ENCODE measurements at places on chromosomes 2 and 18.

GRCh38 chr2:84065857-84066256, 393.2 kb downstream of the SUCLG1 start:
- no peak for DNase-seq

- DNase-seq: no peak
Measured at GRCh38 chr2:218217360-218218267, 625 bp downstream of the ARPC2 start.

GRCh38 chr2:33552758-33553461, 46.2 kb downstream of the FAM98A start:
- DNase-seq: no peak

- DNase-seq: no peak
Measured at GRCh38 chr2:46197672-46198071, 99.5 kb upstream of the EPAS1 start.

GRCh38 chr2:57075226-57075625, 891.4 kb downstream of the CCDC85A start:
- no peak for DNase-seq

DNA sequence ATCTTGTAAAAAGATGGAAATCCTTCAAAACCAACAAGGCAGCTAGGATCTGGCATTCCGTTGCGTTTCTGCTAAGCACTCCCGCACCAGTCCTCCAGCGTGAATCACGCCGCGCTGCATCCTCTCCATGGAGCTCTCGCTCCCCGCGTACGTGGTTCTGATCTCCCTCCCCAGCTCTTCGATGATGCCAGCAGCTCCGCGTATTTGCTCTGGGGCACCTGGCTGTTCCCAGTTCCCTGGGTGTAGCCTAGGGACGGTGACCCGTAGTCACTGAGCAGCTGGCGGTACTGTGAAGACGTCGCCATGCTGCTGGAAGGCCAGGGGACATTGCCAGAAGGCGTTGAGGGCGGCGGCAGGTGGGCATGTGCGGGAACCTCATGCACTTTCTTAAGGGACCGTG, 407.5 kb downstream of the RNF144A start:
- no peak for DNase-seq

- DNase-seq: no peak
Measured at GRCh38 chr18:8945514-8945913, 157.0 kb upstream of the NDUFV2 start.

GRCh38 chr2:158181171-158181570, 79.5 kb downstream of the UPP2 start:
- no peak for DNase-seq

GRCh38 chr2:42880738-42881690, 88.6 kb upstream of the HAAO start:
- DNase-seq: no peak

DNA sequence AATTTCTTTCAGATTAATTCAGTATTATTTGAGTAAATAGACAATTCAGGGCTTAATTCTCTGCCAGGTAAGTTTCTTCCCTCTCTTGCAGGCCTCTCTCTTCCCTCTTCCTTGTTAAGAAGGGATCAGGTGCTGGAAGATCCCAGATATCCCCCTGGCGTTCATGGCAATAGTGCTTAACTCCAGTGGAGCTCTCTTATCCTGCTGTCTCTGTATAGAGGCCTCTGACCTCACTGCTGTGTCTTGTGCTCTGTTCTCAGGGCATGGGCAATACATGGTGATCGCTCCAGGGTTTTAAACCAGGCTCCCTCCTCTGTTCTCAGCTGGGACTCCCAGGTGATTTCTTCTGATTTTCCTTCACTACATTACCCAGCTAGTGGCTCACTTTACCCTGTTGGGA, 226.8 kb downstream of the MC4R start:
- no peak for DNase-seq

DNA sequence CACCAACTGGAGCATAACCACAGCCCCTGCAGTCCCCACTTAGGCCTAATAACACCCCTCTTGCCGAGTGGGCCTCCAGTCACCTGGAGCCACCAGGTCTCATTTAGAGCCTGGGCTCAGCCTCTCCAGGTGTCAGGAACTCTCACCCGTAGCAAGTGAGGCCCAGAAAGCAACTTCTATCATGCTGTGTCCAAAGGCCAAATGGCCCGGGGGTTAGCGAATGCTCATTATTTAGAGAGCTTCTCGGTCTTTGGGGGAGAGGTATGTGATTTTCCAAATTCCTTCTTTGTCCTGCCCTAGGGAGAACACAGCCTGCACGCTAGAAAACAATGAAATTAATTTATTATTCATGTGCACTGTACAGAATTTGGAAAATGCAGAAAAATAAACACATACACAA, 109.9 kb upstream of the PTPRM start:
- no peak for DNase-seq

Data from cortex of kidney (tissue), 1 donor.